ENCODE measurements at places on chromosomes 11 and 22.

GRCh38 chr11:1532014-1532586, 40.0 kb downstream of the DUSP8 start:
- DNase-seq, result no peak

DNA sequence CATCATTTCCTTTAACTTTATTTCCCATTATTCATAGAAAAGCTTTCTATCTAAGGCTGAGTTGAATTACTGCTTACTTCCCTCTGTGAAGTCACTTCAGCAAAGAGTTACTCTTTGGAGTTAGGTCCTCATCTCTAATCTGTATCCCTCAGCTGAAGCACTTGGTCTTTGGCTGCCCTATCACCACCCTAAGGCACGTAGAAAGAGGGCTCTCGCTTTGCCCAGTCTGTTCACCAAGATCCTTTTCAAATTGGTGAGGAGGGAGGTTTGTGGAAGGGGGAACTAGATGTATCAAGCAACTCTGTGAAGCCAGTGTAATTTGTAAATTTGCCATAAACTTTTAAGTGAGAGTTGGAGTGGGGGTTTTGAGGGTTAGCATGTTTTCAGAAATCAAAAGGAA, 43.4 kb downstream of the PAX6 start:
- DNase-seq, result no peak

DNA sequence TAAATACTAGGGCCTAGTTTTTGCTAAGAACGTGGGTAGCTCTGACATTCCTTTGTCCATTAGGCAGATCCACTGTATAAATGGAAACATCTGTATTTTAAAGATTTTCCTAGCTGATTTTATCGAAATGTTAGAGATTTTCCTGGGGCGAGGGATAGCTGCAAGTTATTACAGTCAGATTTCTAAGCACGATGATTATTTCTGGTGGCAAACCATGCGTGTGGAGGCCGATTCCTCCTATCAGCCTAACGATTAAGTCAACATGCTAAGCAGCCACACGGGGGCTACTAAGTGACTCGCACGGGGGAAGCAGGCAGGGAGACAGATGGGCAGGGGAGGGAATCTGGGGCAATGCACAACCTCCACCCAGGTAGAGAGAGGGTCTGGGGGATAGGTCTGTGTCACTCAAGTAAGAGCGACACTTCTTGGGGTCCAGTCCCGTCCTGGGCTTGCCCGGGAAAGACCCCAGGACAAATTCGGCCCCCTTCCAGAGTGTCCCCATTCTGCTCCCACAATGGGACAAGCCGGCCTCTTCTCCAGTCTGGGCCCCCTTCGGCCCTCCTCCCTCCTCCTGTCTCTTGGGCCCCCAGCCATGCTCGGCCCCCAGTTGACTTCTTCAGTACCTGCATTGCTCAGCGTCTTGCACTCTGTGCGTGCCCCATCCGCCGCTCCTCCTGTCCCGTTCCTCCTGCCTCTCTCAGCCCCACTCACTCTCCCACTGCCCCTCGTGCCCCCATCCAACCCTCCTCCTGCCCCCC, 571 bp downstream of the C11orf24 start:
- peak; percentile 15 for DNase-seq

DNA sequence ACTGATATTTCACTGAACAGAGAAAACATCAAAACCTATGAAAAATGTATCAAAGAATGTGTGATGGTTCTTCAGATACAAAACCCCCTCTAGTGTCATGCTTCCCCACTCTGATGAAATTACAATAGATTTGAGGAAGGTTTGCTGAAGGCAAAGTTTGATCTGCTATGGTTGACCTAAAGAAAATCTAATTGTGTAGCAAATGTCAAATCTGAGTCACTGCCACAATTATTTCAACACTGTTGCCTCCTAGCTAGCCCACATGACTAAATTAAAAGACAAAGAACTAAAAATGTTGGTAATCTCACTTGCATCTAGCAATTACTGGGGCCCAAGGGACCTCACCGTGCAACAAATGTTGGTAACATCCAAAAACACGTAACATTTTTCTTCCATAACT, 728.0 kb downstream of the DLG2 start:
- DNase-seq, result no peak

- peak; percentile 17 for DNase-seq
Measured at GRCh38 chr11:73838443-73839122, 38.1 kb downstream of the COA4 start.

DNA sequence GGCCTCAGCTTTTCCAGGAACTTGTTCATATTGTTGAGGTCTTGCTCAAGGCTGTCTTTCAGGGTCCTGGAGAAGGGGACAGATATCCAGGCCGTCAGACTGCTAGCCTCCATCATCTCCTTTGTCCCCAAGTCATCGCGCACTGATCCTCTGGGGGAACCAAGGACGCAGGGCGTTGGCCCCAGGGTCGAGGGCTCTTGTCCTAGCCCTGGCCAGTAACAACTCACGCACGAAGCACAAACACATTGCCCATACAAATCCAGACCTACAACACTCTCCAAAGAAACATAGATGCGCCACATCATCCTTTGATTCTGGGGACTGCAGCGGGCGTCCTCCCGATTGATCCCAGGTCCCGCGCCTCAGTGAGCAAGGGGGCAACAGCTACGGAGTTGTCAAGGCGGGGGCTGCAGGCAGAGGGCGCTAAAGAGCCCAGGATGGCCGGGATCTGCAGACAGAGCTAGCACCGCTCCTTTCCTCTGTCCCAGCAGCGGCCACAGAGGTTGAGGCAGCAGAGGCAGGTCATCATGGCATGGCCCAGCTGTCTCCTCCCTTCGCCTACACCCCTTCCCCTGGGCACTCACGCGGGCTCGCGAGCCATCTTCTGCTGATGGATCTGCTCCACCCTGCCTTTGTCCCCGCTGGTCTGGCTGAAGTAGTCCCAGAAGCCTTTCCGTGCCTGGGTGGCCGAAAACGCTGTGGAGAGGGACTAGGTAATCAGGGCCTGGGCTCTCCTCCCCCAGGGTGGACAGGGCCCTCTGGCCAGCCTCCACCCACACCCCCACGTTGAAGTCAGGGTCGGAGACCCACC, 472 bp downstream of the APOA5 start:
- DNase-seq, result no peak

- DNase-seq, result no peak
Measured at GRCh38 chr11:8375932-8376331, 112.3 kb upstream of the LMO1 start.

DNA sequence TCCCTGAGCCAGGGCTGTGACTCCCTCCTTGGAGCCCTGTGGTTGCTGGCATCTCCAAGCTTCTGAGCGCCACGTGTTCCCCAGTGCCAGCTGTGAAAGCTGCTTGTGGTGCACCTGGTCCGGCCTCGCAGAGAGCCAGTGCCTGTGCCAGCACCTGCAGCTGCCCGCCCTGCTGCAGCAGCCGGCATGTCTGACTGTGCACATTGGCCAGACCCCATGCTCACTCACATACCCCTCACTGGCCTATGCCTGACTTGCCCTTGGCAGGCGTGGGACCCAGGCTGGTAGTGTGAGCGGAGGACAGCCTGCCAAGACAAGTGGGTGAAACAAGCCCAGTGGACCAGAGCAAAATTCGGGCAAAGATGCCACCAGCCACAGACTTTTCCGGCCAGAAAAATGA, 9.8 kb downstream of the MRPL48 start:
- no peak for DNase-seq

GRCh38 chr11:45502226-45502545, 163.2 kb downstream of the CHST1 start:
- DNase-seq, result no peak

GRCh38 chr11:84922212-84922805, 704.8 kb downstream of the DLG2 start:
- no peak for DNase-seq

DNA sequence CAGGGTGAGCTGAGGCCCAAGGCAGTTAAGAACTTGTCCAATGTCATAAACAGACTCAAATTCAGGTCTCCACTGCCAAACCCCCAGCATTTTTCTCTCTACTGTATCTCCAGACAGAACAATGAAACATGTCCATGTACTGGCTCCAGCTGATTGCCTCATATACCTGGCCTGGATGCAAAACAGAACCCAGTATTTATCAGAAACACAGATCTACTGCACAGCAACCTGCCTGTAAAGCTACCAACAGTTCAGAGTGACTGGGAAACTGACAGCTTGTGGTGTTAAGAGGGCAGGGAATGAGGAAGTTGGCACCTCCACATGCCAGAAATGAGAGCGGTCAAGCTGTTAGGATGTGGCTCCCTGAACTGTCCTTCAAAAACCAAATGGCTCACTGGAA, 41.6 kb downstream of the C11orf71 start:
- no peak for DNase-seq

GRCh38 chr11:75949023-75949672, 134.1 kb downstream of the UVRAG start:
- no peak for DNase-seq

DNA sequence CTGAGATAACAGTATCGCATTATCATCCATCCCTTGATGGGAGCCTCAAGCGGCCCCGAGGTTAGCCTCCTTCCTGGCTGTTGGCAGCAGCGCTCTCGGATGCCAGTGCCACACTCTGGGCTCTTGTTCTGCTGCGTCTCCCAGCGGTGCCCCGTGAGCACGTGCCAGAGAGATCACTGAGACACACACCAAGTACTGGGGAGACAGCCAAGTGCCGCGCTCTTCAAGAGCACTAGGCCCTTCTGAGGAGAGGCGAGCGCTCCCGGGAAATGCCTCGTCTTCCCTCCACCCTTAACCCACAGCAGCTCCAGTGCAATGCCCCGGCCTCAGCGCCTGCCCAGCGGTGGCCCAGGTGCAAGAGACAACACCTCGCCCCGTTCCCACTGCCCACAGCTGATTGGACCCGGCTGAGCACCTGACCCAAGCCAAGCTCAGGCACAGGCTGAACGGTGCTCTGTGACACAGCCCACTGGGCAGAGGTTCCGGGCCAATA, 248.3 kb upstream of the NARS2 start:
- DNase-seq, result no peak

DNA sequence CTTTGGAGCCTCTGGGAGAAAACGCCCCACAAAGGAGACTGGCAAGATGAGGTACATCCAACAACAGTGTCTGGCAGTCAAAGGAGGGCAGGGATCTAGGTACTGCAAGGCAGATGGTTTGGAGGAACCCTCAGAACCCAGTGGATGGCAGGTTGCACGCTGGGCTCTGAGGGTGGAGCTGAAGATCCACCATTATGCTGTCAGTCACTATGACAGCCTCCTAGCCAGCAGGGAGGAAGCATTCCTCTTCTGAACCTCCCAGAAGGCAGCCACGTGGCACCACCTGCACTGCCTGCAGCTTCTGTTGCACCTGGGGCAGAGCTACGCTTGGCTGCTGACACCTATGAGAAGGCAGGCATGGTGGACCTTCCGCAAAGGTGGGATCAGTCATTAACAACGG, 40.2 kb downstream of the HTR3A start:
- no peak for DNase-seq

DNA sequence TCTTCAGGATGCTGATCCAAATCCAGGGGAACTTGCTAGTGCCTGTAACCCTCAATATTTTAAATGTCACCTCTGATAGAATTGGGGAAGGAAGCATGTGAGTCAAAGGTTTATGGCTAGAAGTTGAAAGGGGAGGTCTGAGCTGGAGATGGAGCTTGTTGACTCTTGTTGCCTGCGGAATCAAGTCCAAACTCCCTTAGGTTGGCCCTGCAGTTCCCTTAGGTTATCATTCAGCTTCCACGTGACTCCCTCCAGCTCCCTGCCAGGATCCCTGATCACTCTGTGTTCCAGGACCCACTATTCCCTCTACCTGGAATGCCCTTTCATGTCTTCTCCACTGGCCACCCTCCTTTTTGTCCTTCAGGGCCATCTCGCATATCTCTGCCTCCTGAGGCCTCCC, 26.2 kb upstream of the LIPT2 start:
- no peak for DNase-seq

DNA sequence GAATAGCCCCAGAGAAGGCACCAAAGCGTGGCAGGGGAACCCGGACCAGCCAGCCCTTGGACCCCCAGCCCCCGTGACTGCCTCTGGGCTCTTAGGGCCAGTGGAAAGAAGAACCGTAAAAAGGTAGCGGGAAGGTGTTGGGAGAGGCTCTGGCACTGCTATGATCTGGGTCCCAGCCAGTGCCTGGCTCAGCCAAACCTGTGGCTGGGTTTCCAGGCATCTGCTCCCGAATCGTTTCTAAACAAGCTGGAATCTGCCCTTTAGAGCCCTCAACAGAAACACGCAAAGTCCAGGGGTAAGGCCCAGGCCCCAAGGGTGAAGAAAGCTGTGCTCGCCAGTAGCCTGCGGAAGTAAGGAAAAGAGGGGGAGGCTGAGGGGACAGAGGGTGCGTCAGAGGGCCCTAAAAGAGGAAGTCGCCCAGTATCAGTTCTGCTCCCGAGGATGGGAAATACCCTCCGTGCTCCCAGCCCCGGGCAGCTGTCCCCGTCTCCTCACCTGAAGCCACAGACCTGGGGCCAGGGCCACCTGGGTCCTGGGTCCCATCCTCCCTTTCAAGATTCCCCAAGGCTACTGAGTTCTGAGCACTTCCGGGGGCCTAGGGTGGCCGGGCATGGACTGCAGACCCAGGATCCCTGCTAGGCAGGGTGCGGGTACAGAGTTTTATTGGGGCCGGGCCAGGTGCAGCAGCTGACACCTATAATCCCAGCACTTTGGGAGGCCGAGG, 24.7 kb downstream of the IL10RA start:
- DNase-seq, result no peak

GRCh38 chr22:48369789-48370507, 1457.7 kb downstream of the BRD1 start:
- no peak for DNase-seq

DNA sequence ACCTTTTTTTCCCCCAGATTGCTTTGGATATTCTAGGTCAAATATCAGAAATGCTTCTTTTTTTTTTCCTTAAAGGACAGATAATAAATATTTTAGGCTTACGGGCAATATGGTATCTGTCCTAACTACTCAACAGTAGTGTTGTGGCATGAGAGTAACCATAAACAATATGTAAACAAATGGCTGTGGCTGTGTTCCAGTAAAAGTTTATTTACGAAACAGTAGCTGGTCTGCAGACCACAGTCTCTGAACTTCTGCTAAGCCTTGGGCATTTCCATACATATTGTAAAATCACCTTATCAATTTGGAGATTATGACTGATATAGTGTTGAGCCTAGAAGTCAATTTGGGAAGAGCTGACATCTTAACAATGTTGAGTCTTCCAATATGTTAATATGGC, 139.0 kb upstream of the PITPNB start:
- DNase-seq, result no peak

- DNase-seq, result no peak
Measured at GRCh38 chr22:44473580-44473979, 24.5 kb downstream of the RTL6 start.

DNA sequence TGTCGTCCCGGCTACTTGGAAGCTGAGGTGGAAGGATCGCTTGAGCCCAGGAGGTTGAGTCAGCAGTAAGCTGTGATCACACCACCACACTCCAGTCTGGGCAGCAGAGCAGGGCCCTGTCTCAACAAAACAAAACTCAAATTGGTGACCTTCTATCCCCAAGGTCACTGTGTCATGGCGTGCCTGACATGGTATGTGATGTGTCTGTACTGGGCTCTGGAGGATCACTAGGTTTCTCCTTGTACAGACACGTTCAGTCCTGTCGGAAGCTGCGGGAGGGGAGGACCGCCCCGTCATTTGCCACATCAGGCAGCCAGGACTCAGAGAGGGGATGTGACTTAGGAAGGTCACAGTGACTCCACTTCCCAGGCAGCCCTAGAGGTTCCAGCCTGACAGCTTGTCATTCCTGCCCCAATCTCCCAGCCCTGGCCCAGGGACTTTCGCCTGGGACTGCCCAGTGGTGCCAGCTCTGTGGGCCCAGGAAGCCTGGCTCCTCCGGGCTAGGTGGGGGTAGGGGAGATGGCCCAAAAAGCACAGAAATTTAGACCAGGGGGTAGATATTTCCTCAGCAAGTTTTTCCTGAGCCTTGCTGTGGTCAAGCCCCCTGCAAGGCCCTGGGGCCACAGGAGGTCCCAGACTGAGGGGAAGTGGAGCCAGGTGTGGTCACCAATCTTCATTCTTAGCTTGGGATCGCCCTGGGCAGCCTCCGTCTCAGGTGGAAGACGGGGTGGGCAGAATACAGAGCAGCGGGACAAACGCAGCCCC, 53.2 kb downstream of the TRIOBP start:
- no peak for DNase-seq
